ENCODE measurements at places on chromosomes 6 and 20.

DNA sequence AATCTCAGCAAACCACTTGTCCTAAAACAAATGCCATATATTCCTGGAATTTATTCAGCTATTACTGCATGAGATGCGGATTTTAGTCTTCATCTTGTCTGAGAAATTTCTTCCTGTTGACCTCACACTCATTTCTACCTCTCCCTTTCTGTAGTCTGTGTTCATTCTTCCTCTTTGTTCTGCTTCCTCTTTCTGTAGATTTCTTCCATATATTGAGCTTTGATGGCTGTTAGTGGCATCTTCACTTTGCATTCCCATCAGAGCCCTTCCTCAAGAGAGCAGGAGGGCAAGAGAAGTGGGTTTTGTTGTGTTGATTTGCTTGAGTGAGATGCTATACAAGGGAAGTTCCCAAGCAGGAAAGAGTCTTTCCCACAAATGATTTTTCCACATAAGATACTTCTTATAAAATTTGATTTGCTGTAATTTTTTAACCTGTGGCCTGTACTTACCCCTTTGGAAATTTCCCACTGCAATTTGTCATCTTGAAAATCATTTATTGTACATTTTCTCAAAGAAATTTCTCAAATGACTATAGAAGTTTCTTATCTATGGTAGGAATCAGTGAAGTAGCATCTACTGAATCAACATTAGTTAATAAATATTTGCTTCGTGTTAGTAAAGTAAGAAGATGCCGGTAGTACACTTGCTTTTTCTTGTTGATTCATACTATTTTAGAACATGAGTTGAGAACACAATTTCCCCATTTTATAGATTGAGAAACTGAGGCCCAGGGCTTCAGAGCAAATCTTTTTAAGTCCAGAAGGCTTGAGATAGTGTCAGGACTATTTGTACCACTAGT lies 43.8 kb downstream of the MAP3K4 start:
- DNase-seq, result no peak

DNA sequence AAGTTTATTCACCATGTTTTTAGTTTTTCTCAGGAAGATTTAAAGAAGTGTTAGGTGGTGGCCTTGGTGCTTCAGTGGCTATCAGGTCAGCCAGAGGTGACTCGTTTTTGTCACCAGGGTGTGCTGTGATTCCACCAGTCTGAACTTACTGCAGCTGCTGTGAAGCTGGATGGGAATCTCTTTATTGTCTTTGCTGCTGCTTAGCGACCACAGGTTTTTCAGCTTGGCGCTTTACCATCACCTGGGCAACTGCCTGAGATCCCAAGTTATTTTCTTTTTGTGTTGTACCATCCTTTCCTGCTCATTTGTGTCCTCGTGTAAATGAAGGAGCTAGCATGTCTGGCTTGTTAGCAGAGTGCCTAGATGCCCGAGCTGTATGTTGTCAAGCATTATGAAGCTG lies 146.9 kb downstream of the MACROD2 start:
- DNase-seq, result peak; percentile 69

GRCh38 chr20:59725476-59726280 lies 121.3 kb downstream of the PHACTR3 start:
- no peak for DNase-seq

DNA sequence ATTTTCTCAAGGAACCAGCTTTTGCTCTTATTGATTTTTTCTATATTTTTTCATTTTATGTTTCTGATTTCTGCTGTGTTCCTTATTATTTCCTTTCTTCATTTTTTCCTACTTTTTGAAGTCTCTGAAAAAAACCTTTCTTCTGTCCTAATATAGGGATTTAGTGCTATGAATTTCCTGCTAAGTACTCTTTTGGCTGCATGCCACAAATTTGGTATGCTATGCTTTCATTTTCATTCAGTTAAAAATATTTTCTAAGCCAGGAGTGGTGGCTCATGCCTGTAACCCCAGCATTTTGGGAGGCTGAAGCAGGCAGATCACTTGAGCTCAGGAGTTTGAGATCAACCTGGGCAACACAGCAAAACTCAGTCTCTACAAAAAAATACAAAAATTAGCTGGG lies 30.6 kb downstream of the SIRPD start:
- DNase-seq, result no peak

GRCh38 chr6:134816300-134816699 lies 133.6 kb downstream of the ALDH8A1 start:
- DNase-seq, result no peak

DNA sequence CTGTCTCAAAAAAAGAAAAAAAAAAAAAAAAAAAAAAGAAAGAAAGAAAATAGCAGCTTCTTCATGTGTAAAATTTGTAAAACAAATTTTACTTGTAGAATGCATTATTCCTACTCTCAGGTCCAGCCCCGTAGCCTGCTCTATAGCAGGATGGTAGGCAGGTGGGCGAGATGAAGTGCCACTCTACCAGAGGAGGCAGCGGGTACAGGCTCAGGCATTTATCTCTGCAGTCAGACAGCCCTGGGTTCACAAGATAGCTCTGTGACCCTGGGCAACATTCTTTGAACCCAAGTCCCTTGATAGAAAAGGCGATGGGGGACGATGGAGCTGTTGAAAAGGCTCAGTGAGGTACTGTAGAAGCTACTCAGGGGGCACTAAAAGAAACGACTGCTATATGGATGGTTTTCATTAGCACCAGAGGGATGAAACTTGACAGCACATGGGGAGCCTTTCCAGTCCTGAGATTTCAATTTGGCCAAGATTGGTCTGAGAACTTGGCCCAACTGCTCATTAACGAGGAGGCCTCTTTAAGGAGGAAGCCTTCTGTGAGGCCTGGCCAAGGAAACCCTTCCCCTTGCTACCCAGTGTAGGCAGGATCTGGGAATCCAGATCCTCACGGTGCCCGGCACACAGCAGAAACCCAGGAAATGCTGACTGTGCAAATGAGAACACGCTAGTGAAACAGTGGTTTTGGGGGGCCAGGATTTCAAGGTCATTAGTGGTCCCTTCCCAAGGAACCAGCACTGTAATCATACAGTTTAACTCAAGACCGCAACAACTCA lies 63.1 kb downstream of the MYH7B start:
- DNase-seq, result no peak

DNA sequence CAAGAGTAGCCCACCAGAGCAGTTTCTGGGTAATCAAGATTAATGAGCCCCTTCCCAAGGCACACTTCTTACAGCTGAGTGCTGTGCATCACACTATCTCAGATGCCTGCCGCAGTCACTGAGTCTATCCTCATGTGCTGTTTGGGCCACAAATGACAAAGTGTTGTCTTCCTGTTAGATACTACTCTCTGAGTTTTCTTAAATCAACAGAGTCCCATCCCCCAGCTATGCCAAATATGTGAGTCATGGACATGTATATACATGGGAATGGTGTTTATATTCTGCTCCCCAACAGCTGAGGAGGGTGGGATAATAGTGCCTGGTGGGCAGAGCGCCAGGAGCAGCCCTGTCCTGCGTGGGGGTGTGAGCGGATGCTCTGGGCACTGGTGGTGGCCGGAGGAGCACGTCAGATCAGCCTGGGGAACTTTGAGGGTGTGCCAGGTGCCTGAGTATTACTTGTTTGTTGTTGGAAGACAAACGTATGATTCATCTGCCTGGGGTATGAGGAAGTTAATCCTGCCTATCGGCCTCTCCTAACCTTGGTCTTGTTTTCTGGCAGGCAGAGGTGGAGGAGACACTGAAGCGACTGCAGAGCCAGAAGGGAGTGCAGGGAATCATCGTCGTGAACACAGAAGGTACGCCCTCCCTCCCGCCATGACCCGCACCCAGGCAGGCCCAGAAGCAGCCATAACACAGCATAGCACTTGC lies 9.6 kb downstream of the DYNLRB1 start:
- DNase-seq, result peak; percentile 81

DNA sequence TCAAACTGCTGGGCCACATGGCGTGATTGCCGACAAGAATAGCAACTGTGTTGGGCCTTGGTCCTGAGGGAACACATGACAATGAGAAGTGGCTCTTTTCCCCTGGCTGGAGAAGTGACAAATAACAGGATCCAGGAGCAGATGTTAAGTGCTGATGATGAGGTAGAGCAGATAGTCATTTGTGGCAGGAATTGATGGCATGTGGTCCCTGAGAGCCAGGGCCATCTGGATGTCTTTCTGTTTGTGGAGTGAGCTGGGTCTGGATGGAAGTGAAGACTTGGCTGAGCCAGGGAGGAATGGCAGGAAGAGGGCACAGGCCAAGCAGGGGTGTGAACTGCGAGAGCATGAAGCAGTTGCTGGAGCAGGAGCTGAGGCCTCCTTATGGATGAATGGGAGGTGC lies 67.8 kb downstream of the SCAND1 start:
- DNase-seq, result no peak
